ENCODE measurements at places on chromosomes 11 and 22.

DNA sequence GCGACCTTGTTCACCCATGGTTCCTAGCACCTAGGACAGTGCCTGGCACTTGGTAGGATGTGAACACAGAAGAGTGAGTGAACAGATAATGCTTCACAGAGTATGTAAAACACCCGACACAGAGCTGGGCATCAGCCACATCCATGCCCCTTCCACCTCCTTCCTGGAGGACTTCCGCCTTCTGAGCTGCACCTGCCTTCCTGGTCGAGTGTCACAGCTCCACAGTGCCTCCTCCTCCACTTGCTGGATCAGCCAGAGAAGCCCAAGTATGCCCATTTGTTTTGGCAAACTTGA is 20.1 kb downstream of the PRDM11 start:
- no peak for DNase-seq

- no peak for DNase-seq
Measured at GRCh38 chr11:121807051-121807450, 309.0 kb downstream of the BLID start.

- no peak for DNase-seq
Measured at GRCh38 chr11:112931703-112932102, 29.5 kb upstream of the NCAM1 start.

DNA sequence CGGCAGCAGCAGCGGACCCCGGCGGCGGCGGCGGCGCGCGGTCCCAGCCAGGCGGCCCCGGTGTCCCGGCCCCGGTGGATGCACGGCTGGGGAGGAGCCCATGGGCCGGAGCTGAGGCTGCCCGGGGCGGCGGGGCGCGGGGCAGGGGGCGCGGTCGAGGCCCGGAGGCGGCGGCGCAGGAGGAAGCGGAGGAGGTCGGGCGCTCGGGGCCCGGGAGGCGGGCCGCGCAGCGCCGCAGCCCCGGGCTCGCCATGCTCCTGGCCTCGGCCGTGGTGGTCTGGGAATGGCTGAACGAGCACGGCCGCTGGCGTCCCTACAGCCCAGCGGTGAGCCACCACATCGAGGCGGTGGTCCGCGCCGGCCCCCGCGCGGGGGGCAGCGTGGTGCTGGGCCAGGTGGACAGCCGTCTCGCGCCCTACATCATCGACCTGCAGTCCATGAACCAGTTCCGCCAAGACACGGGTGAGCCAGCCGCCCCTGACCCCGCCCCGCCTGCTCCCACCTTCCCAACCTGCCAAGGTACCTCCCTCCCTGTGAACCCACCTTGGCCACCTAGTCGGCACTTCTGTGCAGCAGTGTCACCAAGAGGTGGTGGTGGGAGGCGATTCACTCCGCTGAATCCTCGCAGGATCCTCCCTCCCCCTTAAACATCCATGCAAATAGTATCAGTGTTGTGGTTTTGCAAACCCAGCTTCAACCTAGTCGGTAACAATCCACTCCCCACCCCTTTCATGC is 580 bp downstream of the DTX4 start:
- DNase-seq = no peak

GRCh38 chr22:28129319-28129962 is 210.4 kb upstream of the PITPNB start:
- DNase-seq = no peak
